ENCODE measurements at places on chromosomes 2 and 18. TPM values are rescaled to one million over a fixed set of nuclear protein-coding genes. Genes with fewer than 3 reads are reported as not detected.

DNA sequence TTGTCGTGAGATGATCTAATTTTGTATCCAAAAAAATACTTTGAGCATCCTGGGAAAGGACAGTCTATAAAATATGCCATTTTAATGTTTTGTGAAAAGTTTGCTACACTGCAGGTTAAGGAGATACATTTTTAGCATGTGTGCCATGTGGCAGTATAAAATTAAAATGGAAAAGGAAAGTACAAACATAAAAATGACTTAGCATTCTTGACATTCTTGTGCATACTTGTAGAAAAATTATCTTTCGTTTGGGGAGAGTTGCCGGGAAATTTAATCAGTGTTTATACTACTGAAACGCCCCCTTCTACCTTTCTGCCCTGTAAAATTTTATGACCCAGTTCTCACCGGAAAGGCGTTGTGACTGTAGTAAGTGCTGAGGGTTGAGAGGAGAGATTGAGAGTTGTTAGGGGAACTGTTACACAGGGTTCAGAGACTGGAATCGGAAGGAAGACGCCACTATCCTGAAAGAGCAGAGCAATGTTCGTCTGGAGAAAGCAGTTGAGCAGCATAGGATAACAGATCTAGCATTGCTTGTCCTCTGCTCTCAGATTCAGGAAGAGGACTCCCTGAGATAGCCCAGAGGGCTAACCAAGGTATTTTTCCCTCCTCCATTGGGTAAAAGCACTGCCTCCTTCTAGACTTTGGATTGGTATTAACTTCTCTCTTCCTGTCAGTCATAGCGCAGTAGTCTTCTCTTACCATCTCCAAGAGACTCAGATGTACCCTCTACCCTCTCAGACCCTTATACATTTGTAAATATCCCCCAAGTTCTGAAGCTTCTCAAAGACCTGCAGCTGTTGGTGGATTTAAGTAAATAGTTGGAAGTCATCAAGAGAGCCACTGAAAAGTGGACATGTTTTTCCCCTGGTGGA, 2.7 kb downstream of the CDH20 start:
- no peak for DNase-seq

GRCh38 chr2:19837235-19837766, 64.5 kb downstream of the TTC32 start:
- no peak for DNase-seq

GRCh38 chr2:164644036-164644700, 22.9 kb upstream of the GRB14 start:
- DNase-seq: no peak

- DNase-seq: no peak
Observed at GRCh38 chr2:239359196-239359912, 41.5 kb downstream of the HDAC4 start.

The MALL gene
- total RNA-seq: 43.7 TPM

The SLC8A1 gene
- total RNA-seq: 82.9 TPM

Measured in mucosa of gallbladder (tissue), 1 donor.